ENCODE measurements at places on chromosomes 1 and 21.

DNA sequence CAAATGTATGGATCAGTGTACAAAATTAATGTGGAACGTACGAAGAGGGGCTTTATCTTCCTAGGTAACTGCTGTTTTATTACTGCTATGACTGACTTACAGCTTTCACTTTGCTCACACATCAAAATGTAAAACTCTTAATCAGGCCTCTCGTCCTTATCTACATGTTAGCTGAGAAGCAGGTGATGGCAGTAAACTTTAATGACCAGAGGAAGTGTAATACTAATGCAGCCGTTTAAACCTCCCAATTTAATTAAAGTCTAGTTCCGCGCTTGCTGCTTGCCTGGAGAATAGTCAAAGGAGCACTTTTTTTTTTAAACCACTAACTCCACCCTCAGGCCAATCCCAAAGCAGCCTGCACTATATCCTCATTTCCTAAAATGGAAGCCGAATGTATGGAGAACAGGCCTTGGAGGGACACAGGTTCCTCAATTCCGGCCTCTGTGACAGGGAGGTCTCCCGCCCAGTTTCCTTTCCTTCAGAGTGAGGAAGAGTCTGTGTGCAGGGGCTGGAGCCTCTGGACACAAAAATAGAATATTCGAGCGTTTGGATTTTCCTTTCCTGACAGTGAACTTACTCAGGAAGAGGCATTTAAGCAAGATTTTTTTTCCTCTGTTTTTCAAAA, 36.7 kb upstream of the RASAL2 start:
- DNase-seq = no peak

DNA sequence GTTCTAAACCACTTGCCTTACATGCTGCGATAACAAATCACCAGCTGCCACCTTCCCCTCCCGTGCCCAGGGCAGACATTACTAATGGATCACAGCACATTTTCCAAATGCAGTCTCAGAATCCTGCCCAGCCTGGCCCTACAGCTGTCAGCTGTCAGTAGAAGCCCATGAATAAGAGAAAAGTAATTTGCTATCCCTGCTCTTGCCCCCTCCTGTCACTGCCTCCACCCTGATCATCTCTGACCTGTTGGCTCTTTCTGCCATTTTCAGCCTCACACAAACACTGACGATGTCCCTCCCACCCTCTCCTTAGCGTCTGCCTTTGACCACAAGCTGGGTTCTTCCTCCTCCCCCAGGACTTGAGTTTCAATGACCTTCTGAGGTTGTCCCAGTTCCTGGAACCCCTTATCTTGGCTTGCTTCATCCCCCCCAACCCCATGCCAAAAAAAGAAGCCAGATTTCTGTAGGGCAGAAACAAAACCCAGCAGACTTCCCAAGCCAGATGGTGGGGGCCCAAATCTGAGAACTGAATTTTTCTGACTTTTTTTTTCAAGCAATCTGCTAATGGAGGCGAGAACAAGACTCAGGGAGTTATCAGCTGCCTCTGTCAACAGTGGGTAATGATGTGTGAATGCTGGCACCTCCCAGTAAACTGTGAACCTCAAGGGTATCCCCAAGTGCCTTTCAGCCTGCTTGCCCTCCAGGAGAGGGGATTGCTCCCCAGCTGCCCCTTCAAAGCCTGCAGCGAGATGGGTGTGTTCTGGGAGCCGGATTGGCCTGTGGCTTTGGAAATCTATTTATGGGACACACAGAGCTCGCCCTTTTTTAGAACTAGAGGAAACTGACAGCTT, 216.5 kb upstream of the VAMP3 start:
- no peak for DNase-seq

DNA sequence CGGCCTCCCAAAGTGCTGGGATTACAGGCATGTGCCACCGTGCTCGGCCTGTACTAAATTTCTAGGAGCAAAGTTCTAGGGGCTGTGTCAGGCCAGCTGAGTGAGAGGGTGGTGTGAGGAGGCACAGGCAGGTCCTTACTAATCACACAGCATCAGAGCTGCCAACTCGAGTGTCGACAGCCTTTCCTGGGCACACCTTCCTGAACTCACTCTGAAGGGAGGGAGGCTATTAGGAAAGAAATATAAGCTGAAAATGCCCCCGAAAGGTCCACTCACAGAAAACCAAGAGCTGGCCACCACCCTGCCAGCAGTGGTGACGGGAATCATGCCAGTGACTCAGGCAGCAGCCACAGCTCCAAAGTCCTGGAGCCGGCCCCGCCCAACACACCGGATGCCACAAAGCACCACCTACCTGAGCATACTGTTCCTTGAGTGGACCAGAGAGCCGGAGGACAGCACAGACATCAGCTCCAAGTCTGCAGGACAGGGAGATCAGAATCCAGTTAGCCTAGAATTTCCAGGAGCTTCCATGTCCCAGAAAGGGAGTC, 4.5 kb downstream of the PMVK start:
- DNase-seq = no peak

- no peak for DNase-seq
Observed at GRCh38 chr21:25080141-25080540, 527.1 kb downstream of the MRPL39 start.

DNA sequence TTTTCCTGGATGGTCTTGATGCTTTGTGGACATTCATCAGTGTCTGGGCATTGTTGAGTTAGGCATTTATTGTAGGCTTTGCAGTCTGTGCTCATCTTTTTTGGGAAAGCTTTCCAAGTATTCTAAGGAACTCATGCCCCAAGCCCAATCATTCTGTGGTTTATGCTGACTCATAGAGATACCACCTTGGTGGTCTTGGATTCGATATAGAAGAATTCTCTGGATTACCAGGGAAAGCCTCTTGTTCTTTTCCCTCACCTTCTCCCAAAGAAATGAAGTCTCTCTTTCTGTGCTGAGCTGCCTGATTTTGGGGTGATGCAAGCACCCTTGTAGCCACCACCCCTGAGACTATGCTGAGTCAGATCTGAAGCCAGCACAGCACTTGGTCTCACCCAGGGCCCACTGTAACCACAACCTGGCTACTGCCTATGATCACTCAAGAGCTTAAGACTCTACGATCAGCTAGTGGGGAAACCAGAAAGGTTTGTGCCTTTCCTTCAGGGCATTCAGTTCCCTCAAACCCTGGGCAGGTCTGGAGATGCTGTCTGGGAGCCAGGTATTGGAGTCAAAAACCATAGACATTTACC, 422.6 kb downstream of the NUF2 start:
- DNase-seq = peak; percentile 6

- no peak for DNase-seq
Observed at GRCh38 chr1:162704673-162705424, 72.6 kb downstream of the DDR2 start.

DNA sequence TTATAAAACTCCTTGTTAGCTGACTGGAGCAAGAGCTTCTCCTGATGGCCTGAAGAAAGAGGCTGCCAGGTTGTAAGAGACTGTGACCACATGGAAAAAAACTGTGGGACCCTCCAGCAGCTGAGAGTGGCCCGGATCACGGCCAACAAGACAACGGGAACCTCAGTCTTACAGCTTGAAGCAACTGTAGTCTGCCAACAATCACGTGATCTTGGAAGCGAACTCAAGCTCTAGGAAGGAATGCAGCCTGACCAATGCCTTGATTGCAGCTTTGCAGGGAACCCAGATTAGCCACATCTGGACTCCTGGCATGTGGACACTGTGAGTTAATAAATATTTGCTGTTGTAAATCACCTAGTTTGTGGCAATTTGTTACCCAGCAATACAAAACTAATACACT, 442.6 kb upstream of the PRMT6 start:
- no peak for DNase-seq

GRCh38 chr1:114025609-114026401, 46.5 kb downstream of the OLFML3 start:
- DNase-seq = no peak

DNA sequence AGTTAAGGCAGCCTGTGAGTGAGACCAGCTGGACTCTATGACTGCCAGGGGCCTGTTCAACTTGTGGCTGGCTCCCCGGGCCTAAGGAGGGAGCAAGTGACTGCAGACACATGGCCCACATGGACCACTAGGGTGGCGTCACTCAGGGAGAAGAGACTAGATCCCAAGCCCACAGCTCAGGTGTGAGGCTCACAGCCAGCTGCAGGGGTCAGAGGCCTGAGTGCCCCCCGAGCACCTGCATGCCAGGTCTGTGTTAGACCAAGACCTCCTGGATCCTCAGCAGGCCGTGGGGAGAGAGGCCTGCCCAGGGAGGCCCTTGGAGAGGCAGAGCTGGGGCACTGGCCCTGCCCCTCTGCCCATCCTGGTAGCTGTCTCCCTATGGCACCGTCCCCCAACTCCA, 142.4 kb upstream of the RUNX3 start:
- DNase-seq = no peak

DNA sequence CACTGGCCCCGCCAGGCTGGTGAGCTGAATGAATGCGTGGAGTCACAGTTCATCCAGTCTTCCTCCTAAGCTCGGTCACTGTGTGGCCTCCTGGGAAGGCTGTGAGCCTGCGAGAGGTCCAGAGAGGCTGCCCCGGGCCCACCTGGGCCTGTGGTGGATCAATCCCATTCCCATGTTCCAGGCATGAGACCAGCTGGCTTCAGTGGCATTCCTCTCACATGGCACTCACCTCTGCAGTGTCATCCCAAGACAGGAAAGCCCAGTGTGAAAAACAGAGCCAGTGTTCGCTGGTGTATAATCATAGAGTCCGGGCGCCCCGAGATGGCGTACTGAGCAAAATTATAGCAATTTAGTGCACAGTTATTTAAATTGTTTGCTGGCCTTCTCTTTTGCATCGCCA, 37.6 kb upstream of the EPHA8 start:
- no peak for DNase-seq

DNA sequence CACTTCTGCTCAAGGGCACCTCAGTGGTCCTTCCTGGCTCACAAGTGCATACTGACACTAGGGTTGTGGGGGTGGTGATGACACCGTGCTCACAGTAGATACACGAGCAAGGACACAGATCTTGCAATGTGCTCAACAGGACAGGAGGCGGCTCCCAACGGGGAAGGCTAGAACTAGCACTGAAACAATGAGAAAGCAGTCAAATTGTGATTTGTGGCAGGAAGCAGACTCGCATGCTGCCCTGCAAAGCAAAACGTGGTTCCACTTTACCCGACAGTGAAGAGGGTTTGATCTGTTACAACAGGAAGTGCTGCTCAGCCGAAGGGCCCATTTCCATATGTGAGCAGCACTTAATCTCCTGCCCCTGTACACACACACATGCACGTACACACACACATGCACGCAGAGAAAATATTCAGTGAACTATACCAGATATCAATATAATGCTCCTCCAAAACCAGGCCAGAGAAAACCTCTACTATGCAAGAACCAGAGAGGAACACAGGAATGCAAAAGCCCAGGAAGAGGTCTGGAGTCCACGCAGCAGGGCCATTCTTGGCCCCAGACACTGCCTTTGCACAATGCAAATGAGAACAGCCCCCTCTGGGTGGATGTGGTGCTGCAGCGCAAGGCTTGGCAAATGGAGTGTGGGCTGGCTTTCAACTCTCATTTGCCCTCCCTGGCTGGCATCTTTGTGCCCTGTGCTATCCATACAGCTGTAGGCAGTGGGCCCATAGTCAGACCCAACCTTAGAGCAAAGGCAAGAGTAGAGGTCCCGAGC, 47.1 kb downstream of the KANK4 start:
- peak; percentile 71 for DNase-seq

DNA sequence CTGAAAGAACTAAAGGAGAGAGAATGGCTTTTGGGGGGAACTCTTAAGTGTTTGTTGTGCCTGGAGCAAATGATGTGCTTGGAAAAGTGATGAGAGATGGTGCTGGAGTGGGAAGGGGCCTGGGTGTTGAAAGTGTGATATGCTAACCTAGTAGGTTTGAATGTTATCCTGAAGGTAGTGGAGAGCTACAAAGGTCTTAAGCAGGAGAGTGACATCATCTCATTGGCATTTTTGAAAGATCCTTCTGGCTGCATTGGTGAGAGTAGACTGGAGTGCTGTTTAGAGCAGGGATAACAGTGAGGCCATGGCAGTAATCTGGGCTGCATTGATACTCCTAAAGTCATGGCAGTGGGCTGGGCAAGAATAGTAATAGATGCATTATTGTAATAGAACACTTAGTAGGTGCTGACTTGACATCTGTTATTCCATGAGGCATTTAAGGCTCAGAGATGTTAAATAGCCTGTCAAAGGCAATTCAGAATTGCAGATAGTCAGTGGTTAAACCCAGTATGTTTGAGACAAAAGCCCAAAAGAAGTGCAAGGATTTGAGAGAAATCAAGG, 44.5 kb downstream of the MDM4 start:
- no peak for DNase-seq

DNA sequence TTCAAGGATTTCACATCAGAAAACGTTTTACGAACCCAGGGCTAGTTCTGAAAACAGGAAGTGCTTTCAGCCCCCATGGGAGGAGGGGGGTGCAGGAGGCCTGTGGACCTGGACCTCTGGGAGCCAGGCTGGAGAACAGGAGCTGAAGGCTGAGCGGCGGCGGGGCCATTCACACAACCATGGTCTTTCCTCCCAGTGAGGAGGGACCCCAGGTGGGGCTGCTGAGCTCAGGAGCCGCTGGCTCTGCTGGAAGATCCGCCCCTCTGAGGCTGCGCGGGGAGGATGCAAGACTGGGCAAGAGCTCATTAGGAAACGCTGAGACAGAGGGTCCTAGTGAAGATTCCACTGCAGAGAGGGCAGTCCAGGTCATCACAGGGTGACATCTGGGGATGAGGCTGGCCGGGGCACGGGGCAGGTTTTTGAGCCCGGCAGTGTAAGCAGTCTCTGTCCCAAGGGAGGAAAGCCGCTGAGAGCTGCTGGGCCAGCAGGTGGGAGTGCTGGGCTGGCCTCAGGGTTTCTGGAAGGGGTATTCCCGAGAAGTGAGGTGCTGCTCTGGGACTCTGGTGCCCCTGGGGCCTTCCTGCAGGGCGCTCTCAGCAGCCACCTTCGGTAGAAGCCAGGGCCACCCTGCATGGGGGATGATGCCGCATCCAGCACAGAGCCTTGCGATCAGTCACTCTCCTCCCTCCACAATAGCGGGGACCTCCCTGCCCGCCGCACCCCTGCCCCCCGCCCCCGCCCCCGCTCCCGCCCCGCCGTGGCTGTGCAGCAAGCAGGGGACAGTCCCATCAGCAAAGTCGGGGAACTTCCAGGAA, 7.5 kb downstream of the MX2 start:
- no peak for DNase-seq

DNA sequence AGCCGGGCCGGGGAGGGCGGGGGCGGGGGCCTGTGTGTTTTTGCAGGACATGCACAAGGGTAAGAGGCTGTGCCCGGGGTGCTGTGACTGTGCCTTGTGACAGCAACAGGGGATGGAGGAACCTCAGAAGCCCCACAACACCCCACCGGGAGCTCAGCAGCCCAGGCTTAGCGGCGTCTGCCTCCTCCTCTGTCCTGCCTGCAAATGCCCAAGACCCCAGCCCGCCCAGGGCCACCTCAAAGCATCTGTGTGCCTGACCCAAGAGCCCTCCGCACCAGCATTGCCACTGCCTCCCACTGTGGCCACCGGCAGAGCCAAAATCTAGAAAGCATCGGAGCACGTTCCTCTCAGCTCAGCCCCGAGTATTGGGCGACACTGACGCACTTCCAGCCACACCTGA, 2.7 kb upstream of the ACTRT2 start:
- no peak for DNase-seq

DNA sequence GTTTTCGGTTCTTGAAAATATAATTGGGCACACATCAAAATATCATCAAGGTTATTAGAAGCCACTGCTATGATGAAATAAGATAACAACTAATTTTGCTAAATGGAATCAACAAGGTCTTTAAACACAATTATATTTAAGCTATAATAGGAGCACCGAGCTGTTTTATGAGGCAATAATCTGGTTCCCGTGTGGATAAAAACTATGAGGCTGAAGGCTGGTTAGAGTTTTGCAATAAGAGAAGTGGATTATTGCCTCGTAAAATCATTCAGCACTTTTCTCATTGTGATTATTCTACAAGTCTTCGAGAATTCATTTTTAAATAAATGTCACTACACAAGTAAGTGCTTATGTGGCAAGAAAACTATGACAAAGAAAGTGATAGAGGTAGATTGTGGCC, 975.7 kb upstream of the ADGRL2 start:
- no peak for DNase-seq
